ENCODE measurements at places on chromosomes 2 and 18.

GRCh38 chr2:111898703-111899514 lies 502 bp downstream of the MERTK start:
- peak overlapping the region; percentile 90 for H3K4me3 ChIP-seq
- no peaks in the 10 kb centered on the region for H3K27me3 ChIP-seq
- H3K36me3 ChIP-seq = peaks cover 5% of the 10 kb centered on the region
- peak overlapping the region; percentile 76 for H3K27ac ChIP-seq
- peaks cover 29% of the 10 kb centered on the region for H3K4me1 ChIP-seq
- DNase-seq = no peak

DNA sequence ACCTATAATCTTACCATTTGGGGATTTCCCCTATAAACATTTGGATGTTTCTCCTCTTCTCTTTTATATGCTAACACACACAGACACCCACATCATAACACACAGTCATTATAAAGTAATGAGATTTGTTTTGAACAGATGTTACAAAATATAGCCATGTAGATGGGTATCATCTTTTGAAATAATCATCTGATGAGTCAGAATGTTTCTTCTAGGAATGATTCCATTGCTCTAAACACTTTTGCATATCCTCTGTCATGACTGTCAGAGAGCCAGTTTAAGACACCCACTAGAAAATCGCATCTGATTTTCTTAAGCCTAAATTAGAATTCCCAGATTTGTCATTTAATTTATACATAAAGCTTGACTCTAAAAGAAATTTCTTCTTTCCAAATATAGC lies 442.6 kb downstream of the CMPK2 start:
- H3K4me3 ChIP-seq = no peak overlapping the region
- H3K4me1 ChIP-seq = peaks cover 31% of the 10 kb centered on the region
- H3K36me3 ChIP-seq = no peaks in the 10 kb centered on the region

DNA sequence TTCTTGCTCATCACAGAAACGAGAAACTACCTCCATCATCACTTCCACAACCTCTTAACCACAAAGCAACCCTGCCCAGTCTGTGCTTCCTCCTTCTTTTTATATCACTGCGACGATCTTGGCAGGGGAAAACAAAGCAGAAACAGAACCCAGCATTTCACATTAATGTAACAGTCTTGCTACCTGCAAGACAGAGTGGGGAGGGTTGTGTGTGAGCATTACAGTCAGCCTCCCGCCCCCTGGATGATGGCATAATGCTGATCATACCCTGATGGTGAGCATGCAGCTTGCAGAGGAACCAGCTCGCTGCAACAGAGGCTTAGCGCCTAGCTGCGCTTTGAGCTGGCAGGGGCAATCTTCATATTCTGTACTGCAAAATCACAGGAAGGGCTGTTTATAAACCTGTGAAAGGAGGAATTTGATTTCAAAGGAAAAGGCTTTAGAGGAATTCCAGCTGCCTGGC lies 376.1 kb downstream of the IRS1 start:
- H3K4me1 ChIP-seq = peaks cover 24% of the 10 kb centered on the region
- no peaks in the 10 kb centered on the region for H3K36me3 ChIP-seq
- H3K27me3 ChIP-seq = no peaks in the 10 kb centered on the region
- H3K4me3 ChIP-seq = peak overlapping the region; percentile 16

- DNase-seq = no peak
- H3K27me3 ChIP-seq = peaks cover 8% of the 10 kb centered on the region
- H3K4me3 ChIP-seq = no peak overlapping the region
- H3K36me3 ChIP-seq = no peaks in the 10 kb centered on the region
- H3K27ac ChIP-seq = no peak overlapping the region
Measured at GRCh38 chr18:48197819-48198218, 211.4 kb downstream of the ZBTB7C start.

DNA sequence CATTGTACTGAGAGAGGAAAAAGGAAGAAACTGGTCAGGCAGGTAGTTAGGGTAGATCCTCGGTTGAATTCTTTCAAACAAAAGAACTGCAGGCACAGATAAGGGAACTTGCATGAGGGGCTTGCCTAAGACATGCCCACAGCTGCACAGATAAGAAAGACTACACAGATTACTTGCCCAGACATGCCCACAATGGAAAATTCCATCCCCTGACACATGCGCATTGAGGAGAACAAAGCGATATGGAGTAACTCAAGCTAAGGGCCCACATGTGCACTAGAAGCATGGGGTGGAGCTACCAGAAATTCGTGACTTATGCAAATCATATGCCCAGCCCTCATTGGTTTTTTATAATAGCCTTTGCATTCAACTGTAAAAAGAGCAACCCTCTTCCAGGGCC lies 181.3 kb upstream of the ZNF521 start:
- H3K36me3 ChIP-seq = no peaks in the 10 kb centered on the region
- no peak for DNase-seq
- no peaks in the 10 kb centered on the region for H3K27me3 ChIP-seq
- H3K4me3 ChIP-seq = no peak overlapping the region
- no peaks in the 10 kb centered on the region for H3K4me1 ChIP-seq

DNA sequence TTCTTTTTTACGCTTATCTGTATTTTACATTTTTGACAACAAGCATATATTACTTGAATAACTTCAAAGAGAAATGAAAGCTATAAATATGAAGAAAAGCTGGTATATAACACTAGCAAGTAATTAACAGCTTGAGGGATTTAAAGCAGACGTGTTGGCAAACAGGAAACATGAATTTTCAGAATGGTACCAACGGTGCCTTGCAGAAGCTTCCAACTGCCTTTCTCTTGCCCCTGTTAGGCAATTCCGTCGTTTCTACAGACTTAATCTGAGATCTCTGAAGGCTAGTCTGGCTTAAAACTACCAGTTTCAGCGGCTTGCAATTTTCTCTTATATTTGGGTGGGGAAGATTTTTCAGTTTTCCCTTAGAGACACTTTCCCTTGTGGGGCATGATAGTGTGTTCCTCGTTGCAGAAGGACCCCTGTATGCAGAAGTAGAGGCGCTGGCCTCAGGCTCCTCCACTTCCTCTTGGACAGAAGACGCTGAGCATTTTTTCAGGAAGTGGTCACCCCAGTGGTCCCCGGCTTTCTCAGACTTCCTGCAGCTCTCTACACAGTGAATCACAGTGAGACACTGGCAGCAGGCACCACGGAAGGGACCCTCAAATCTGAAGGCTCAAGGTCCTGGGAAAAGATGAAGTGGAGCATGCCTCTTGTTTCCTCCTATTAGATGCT lies 56.2 kb upstream of the SLC16A14 start:
- H3K4me1 ChIP-seq = no peaks in the 10 kb centered on the region
- H3K27me3 ChIP-seq = peaks cover 3% of the 10 kb centered on the region
- no peak overlapping the region for H3K4me3 ChIP-seq
- no peak for DNase-seq
- no peaks in the 10 kb centered on the region for H3K36me3 ChIP-seq

DNA sequence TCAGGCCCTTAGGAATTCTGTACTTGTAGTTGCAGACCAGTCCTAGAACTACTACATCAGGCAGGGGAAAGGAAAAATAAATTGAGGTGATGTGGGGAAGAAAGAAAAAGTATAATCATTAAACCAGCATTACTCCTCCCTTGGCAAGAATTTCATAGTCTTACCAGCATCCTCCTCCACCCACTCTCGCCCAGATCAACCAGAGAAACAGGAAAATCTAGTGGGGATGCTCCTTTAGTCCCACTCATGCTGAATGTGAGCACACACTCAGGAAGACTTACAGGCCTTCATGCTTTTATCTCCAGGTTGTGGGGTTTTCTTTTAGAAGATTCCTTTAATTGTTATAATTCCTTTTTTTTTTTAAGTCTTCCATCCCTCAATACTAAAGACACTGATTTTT lies 129.3 kb upstream of the CCDC150 start:
- H3K36me3 ChIP-seq = no peaks in the 10 kb centered on the region
- H3K4me3 ChIP-seq = peak overlapping the region; percentile 6
- H3K4me1 ChIP-seq = peaks cover 14% of the 10 kb centered on the region
- H3K27ac ChIP-seq = peak overlapping the region; percentile 93

DNA sequence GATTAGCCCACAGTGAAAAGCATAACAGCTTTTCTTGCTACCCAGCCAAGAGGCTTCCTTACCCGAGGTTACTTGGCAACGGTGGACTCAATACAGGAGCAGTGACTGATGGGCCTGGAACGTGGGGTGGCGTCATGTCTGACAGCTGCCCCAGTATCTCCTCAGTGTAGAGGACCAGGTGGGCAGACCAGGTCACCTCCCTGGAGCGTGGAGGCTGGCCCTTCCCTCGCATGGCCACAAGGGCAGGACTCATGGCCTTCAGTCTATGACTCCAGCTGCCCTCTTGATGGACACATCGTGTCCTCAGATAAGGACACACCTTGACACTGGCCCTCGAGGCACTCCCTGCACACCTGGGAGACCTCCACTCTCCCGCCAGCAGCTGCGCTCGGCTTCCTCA lies 6.4 kb downstream of the ASPRV1 start:
- no peak for DNase-seq
- H3K27ac ChIP-seq = no peak overlapping the region
- H3K4me3 ChIP-seq = no peak overlapping the region
- peaks cover 31% of the 10 kb centered on the region for H3K27me3 ChIP-seq
- H3K4me1 ChIP-seq = no peaks in the 10 kb centered on the region

DNA sequence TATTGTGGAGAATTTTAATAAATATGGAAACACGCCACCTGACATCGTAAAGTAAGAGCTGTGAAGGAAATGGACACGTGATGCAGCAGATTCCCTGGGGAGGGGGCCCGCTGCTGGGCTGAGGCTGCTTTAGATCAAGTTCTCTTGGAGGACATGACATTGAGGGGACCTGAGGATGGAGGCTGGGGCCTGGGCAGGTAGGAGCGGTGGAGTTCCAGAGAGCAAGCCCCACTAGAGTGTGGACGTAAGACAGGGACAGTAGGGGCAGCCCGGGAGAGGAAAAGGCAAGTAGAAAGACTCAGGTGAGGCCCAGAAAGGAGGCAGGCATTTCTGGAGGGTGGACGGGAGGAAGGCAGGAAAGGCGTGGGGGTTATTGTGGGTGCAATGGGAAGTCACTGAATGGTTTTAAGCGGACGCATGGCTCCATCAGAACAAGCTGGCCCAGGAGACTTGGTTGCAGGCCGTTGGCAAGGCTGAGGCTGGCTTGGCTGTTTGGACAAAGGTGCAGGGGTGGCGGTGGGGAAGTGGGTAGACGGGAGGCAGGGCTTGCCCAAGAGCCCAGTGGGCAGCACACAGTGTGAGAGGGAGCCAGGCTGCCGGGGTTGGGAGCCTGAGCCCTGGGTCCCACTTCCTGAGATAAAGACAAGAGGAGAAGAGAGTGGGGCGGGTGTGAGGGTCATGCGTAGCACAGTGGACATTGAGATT lies 15.7 kb downstream of the SIGLEC15 start:
- peaks cover 3% of the 10 kb centered on the region for H3K36me3 ChIP-seq
- no peak overlapping the region for H3K4me3 ChIP-seq
- DNase-seq = no peak

DNA sequence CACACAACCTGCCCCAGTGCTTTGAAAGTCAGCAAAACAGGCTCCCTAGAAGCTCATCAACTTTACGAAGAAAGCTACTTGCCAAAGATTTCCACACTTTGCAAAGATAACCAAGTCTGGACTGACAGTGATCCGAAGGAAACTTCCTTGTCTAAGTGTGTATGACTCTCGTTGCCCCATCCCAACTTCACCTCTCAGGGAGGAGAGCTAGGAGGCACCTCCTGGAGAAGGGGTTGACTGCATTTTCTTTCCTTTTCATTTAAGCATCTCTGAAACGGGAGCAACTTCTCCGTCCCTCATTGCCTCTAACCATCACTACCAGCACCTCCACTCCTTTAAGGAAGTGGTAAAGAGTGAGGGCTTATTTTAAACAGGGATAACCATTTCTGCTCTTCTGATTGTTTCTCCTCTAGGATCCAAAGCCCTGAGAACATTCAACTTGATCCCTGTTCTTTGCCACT lies 7.0 kb downstream of the ZEB2 start:
- H3K36me3 ChIP-seq = peaks cover 10% of the 10 kb centered on the region
- H3K4me3 ChIP-seq = peak overlapping the region; percentile 86
- H3K4me1 ChIP-seq = peaks cover 52% of the 10 kb centered on the region

DNA sequence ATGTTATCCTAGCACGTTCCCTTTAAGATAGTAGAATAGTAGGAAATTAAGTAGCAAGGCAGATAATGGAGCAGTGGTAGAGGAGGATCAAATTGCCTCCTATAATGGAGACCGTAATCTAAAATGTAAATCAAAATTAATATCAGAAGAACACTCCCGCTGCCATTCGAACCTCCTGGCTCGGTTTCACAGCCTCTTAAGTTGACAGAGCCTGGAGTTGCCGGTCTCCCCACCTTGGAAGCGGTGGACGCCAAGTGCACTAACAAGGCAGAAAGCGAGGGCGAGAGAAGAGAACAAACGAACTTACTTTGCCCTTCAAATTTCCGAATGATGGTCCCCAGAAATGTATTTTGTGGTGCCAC lies 450 bp downstream of the KCNH7 start:
- no peaks in the 10 kb centered on the region for H3K36me3 ChIP-seq
- peaks cover 44% of the 10 kb centered on the region for H3K27me3 ChIP-seq
- H3K27ac ChIP-seq = peak overlapping the region; percentile 79
- no peak for DNase-seq
- H3K4me1 ChIP-seq = peaks cover 11% of the 10 kb centered on the region

DNA sequence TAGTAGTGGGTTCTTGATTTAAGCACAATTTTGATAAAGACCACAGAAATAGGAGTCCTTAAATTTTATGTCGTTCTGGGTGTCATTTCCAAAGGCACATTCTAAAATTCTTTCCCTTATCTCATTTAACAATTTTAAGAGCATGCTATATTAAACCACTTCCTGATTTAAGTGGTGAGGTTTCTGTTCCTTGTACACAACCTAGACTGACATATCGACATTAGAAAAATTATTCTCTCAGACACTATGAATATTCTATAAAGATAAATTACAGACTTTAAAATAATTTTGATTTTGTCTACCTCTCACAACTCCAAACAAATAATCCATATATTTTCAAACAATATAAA lies 923.8 kb downstream of the LRP1B start:
- no peak overlapping the region for H3K4me3 ChIP-seq
- DNase-seq = no peak

DNA sequence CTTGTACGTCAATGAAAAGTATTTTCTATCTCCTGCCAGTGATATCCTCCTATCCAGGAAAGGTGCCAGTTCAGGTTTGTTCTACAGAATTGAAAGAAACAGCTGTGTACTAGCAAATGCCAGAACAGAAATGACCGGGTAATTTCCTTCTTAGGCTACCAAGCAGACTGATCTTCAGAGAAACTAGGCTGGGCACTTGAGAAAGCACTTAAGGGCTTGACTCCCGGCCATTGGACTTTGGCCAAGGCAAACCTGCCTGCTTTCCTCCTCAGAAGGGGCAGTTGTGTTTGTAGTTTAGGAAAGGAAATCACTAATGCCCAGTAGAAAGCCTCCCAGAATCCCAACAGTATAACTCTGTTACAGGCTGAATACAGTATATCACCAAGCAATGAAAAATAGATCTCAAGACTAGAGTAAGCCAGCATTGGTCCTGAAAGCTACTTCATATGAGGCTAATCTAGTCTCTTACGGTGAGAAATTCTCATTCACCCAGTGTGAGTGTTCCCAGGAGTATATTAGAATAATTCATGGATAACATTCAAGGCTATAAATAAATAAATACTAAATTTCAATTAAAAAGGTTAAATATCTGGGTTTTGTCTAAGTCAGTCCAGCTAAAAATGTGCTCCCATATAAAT lies 43.0 kb upstream of the COL5A2 start:
- DNase-seq = no peak
- H3K27me3 ChIP-seq = no peaks in the 10 kb centered on the region

All from type B pancreatic cell (in vitro differentiated cells).